Caki2 (cell line): ENCODE measurements at places on chromosomes 6 and 20.

GRCh38 chr20:9705722-9706476 lies 133.0 kb downstream of the PAK5 start:
- DNase-seq = no peak

DNA sequence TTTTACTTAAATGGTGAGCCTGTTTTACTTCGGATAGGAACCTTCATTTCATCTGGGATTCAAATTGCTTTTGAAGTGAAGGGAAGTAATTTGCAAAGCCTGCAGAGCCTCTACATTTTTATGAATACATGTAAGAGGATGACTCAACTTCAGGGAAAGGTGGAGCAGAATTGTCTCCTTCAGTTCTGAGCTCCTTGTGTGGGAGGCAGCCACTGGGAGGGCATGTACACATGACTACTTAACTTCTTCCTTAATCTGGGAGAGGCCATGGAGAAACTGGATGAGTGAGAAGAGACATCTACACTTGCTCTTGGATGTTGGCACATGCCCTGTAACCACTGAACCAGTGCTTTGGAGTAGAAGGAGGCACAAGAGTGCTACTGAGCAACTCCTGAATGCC lies 145.1 kb upstream of the NRSN1 start:
- no peak for DNase-seq

- no peak for DNase-seq
Measured at GRCh38 chr6:24554474-24554873, 59.7 kb downstream of the ALDH5A1 start.

GRCh38 chr6:78835817-78836216 lies 31.5 kb upstream of the IRAK1BP1 start:
- no peak for DNase-seq

DNA sequence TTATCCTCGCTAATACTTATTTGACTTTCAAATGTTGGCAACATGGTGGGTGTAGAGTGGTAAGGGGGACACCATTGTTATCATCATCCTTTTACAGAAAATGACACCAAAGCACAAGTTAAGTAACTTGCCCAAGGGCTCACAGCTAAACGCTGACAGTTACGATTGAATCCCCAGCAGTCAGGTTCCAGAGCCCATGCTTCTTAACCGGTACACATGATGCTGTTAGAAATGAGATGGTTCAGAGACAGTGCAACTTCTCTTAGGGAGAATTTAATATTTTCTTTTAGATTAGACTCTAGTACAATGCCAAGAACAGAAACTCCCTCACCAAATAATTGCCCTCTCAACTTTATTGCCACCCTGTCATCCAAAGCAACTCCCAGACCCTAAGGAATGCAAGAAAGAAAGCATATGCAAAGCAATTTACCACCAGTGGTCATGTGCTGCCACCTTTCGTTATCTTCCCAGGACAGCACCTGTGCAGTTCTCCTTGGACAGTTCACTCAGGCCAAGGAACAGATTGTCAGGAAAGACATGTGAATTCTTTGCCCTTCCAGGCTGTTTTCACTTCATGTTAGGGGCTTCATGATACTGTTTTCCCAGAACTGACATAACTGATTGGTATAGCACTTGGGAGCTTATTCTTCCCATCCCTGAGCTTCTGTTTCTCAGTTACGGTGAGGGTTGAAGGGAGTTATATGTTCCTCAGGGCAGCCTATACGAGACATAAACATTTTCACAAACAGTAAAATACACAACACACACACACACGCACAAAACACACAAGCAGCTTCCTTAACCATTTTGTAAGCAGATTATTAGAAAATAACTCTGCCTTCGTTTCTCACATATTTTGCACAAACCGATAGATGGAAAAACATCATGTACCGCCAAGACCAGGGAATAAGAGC lies 5.1 kb downstream of the HLA-DMA start:
- peak; percentile 62 for DNase-seq

- DNase-seq = no peak
Measured at GRCh38 chr6:46273911-46274310, 103.1 kb upstream of the ENPP5 start.

DNA sequence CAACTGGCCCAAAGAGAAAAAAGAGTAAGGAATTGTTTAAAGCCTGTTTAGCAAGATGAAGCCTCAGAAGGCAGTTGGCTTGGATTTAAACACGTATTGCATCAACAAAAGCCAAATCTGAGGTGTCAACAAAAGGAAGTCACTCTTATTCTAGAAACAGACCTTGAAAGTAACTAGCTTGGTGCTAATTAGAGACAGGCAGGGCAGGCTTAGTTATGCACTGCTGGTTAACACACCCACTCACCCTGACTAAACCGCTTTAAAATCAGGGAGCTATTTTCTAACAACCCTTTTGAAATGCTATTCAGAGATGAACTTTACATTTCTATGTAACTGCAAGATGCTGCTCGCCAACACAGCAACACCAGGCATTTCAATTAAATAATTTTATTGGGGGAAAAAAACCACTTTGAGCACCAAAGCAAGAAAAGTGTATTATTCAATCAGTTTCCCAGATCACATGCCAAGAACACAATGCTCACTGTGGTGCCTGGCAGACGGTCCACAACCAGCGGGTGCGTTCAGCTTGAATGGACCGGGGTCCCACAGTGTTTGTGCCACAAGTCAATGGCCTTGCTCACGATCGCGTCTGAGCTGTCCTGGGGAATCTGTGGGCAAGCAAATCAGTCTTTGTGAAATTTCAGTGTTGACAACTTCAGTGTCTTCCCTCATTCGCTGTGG lies 23.6 kb downstream of the TBC1D7 start:
- DNase-seq = no peak

DNA sequence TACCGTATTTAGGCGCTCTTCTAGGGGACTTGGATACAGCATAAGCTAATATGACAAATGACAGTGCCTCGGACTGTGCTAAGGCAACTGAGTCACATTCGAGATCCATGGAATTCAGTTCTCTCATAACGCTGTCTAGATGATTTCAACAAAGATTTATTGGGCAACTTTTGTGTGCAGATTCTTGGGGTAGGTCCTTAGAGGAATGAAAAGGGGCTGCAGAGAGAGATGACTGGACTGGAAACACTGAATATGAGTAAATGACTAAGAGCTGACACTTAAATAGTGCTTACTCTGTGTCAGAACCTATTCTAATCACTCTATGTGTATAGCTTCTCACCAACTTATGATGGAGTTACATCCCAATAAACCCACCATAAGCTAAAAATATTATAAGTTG lies 36.4 kb upstream of the MARCKS start:
- DNase-seq = no peak
